ENCODE measurements at places on chromosomes 7 and 10.

- peak overlapping the region; percentile 99 for H3K4me3 ChIP-seq
- H3K27me3 ChIP-seq = no peaks in the 10 kb centered on the region
- peaks cover 9% of the 10 kb centered on the region for H3K36me3 ChIP-seq
- peaks cover 39% of the 10 kb centered on the region for H3K4me1 ChIP-seq
- peak; percentile 29 for DNase-seq
These were observed 681 bp upstream of the SPOCK2 start for GRCh38 chr10:72088889-72089575.

DNA sequence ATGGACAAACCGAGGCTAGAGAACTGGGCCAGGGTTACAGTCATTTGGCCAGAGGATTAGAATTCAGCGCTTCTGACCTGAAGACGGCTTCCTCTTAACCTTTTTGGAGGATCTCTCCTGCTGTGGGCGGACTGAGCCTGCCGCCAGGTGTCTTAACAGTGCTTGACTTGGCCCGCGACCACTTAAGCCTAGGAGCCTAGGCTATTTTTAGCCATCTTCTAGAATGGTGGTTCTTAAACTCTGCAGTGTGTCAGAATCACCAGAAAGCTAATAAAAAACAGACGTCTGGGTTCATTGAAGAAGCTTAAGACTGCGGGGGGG lies 722 bp downstream of the MDH2 start:
- no peak for DNase-seq
- peaks cover 40% of the 10 kb centered on the region for H3K4me1 ChIP-seq

GRCh38 chr10:33258967-33259366 lies 75.5 kb downstream of the NRP1 start:
- no peak overlapping the region for H3K4me3 ChIP-seq
- H3K27ac ChIP-seq = no peak overlapping the region
- no peaks in the 10 kb centered on the region for H3K27me3 ChIP-seq

DNA sequence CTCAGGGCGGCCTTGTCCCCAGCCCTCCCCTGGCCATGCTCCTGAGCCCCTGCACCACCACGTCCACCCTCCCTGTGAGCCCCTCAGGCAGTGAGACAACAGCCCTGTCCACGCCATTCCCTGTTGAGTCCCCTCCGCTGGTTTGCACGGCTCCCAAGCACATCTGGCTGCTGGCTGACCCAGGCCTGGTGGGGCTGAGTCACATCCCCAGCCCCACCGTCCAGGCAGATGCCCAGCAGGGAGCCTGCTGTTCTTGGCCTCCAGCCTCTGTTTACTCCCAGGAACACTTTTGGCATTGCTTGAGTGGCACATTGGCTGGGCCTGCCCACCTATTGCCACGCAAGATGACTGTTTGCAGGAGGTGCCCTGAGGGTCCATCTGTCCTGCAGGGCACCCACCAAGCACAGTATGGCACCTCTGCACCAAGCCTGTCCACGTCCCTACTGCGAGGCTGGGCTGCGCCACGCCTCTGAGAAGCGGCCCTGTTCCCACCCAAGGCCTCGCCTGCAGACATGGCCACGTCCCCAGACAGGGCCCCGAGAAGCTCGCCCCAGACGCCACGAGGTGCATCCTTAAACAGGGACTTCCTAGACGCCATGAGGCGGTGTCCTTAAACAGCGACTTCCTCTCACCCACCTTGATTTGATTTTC lies 48.4 kb upstream of the INPP5A start:
- H3K4me3 ChIP-seq = no peak overlapping the region
- H3K27ac ChIP-seq = no peak overlapping the region
- no peaks in the 10 kb centered on the region for H3K27me3 ChIP-seq
- H3K36me3 ChIP-seq = no peaks in the 10 kb centered on the region
- H3K4me1 ChIP-seq = no peaks in the 10 kb centered on the region
- no peak for DNase-seq

- H3K27ac ChIP-seq = no peak overlapping the region
- H3K27me3 ChIP-seq = peaks cover 1% of the 10 kb centered on the region
- H3K4me1 ChIP-seq = peaks cover 76% of the 10 kb centered on the region
- H3K4me3 ChIP-seq = no peak overlapping the region
These were observed 153.2 kb upstream of the ADO start for GRCh38 chr10:62651341-62651740.

- H3K27ac ChIP-seq = no peak overlapping the region
- peaks cover 77% of the 10 kb centered on the region for H3K27me3 ChIP-seq
- no peaks in the 10 kb centered on the region for H3K36me3 ChIP-seq
These were observed 2.5 kb downstream of the NXPH1 start for GRCh38 chr7:8435590-8436545.

GRCh38 chr7:71326595-71326994 lies 194.7 kb downstream of the GALNT17 start:
- H3K4me1 ChIP-seq = no peaks in the 10 kb centered on the region
- H3K27me3 ChIP-seq = no peaks in the 10 kb centered on the region
- H3K4me3 ChIP-seq = no peak overlapping the region
- no peak for DNase-seq
- no peak overlapping the region for H3K27ac ChIP-seq

All from activated B cell treated with CpG ODN at 0.5 μM for 24 hours (primary cell).